CD4-positive, alpha-beta T cell (primary cell): ENCODE measurements at places on chromosomes 5 and 9. TPM values are rescaled to one million over a fixed set of nuclear protein-coding genes. Genes with fewer than 3 reads are reported as not detected.

DNA sequence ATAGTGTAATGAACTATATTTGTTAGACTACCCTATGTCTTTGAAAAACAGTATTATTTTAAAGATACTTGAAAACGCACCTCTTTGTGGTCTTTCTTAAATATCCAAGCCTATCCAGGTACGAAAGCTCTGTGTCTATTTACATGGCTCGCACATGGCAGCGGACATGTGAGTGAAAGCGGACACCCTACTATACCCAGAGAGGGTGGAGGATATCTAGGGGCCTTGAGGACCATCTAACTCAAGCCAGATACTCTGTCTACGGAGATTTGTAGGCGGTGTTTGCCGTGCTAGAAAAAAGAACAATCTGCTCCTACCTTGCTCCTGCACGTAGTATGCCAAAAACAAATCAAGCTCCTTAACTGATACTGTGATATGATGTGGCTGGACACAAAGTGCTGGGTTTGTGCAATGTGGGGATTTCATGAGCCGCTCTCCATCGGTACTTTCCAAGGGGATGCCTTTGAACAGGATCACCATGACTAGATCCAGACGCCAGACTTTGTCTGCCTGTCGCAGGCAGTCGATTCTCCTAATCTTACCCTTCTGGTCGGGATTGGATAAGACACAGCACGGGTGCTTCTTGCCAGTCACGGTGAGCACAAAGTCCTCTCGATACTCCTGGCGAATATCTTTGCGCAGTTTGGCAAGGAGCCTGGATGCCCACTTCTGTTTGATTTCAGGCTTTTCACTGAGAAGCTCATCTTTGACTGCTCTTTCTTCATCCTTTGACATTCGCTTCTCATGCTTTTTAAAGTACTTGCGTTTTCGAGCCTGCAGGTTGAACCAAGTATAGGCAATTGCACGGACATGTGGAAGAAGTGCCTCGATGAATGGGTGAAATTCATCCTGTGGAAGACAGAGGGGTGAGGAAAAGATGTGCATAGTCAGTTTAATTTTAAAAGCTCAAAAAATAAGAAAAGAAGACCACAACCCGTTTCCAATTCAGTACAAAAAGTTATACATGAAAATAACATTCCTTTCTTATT, 7.0 kb downstream of the NFIB start:
- DNase-seq, result no peak

DNA sequence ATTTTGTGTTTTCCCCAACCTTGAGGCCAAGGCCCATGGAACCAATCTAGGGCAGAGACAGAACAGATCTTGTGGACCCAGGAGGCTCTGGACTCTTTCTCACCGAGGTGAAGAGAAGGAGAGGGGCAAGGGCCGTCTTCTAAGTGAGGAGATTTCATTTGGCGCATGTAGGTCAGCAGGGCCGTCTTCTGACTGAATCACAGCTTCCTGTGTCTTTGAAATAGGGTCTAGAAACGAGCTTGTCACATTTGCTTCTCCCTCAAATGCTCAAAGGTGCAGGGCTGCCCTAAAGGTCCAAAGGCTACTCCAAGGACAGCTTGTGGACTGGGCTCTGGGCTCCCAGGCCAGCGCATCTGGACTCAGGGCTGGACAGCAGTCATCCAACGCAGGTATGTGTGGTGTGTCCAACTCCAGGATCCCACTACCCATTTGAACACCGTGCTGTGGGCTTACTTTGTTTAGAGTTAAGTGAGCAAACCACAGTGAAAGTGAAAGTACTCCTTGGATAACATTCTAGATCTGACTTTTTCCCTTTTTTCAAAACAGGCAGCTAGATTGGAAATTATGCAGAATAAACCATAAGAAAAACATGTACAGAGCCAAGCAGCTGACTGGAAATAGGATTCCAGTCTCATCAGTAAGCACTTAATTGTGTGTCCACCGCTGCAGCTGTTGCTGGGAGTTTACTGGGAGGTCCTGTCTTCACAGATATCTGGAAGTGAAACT, 357.0 kb downstream of the GADD45G start:
- no peak for DNase-seq

GRCh38 chr5:116466727-116467464, 107.7 kb downstream of the SEMA6A start:
- DNase-seq, result no peak

GRCh38 chr9:72041775-72042194, 18.6 kb downstream of the C9orf57 start:
- no peak for DNase-seq

Gene C9
- total RNA-seq, result not detected
